ENCODE measurements at places on chromosomes 11 and 22.

DNA sequence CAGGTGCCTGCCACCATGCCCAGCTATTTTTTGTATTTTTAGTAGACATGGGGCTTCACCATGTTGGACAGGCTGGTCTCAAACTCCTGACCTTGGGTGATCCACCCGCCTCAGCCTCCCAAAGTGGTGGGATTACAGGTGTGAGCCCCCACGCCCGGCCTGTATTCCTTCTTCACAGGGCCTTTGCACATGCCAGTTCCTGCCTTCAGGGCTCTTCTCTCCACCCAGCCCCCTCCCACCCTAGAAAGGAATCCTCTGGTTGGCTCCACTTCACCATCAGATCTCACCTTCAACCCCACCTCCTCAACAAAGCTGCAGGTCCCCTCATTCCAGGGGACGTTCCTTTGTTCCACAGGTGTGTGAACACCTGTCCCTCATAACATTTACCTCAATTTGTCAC lies 2.0 kb downstream of the POLR3H start:
- H3K4me1 ChIP-seq = peaks cover 39% of the 10 kb centered on the region
- peaks cover 17% of the 10 kb centered on the region for H3K36me3 ChIP-seq
- H3K27me3 ChIP-seq = peaks cover 4% of the 10 kb centered on the region
- peak overlapping the region; percentile 96 for H3K4me3 ChIP-seq

- DNase-seq = no peak
- H3K4me3 ChIP-seq = no peak overlapping the region
- peaks cover 6% of the 10 kb centered on the region for H3K27me3 ChIP-seq
- no peak overlapping the region for H3K27ac ChIP-seq
- H3K36me3 ChIP-seq = no peaks in the 10 kb centered on the region
These were observed 148.8 kb downstream of the DBX1 start for GRCh38 chr11:20011307-20011951.

DNA sequence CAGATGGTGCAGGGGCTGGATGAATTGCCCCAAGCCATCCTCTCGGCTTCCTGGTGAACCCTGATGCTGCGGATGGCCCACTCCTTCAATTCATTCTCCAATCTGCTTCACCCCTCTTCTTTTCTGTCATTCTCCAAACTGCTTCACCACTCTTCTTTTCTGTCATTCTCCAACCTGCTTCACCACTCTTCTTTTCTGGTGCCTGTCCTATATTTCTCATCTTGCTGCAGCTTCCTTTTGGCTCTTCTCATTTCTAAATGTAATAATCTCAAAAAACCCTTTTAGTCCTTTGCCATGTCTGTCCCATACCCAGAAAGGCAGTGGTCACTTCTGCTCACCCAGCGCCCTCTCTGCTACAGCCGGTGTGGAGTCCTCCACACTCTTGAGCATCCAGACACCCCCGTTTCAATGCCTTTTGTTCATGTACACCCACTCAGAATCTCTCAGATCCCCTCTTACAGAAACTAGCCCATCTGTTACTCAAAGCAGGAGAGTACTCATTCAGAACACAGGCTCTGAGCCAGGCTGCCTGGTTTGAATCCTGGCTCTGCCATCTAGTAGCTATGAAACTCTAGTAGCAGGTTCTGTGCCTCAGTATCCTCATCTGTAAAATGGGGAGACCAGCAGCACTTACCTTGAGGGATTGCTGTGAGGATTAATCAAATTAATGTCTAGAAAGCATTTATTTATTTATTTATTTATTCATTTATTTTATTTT lies 14.9 kb downstream of the SERPIND1 start:
- no peaks in the 10 kb centered on the region for H3K4me1 ChIP-seq
- no peak for DNase-seq
- peaks cover 21% of the 10 kb centered on the region for H3K36me3 ChIP-seq
- H3K27ac ChIP-seq = no peak overlapping the region
- H3K27me3 ChIP-seq = no peaks in the 10 kb centered on the region

GRCh38 chr11:14373941-14374646 lies 15.1 kb upstream of the RRAS2 start:
- DNase-seq = no peak
- H3K27me3 ChIP-seq = peaks cover 15% of the 10 kb centered on the region
- no peaks in the 10 kb centered on the region for H3K36me3 ChIP-seq
- no peak overlapping the region for H3K4me3 ChIP-seq

- no peaks in the 10 kb centered on the region for H3K36me3 ChIP-seq
- peaks cover 13% of the 10 kb centered on the region for H3K27me3 ChIP-seq
- no peaks in the 10 kb centered on the region for H3K4me1 ChIP-seq
- H3K4me3 ChIP-seq = no peak overlapping the region
These were observed 87.2 kb upstream of the HTATIP2 start for GRCh38 chr11:20275987-20276965.

GRCh38 chr11:58958500-58958899 lies 19.2 kb downstream of the GLYATL1 start:
- no peak overlapping the region for H3K4me3 ChIP-seq
- no peak overlapping the region for H3K27ac ChIP-seq
- H3K27me3 ChIP-seq = no peaks in the 10 kb centered on the region

GRCh38 chr11:62505059-62505439 lies 41.6 kb downstream of the AHNAK start:
- peaks cover 89% of the 10 kb centered on the region for H3K27me3 ChIP-seq
- no peak for DNase-seq
- H3K36me3 ChIP-seq = no peaks in the 10 kb centered on the region
- no peak overlapping the region for H3K4me3 ChIP-seq
- no peak overlapping the region for H3K27ac ChIP-seq

- peak; percentile 95 for DNase-seq
- H3K27me3 ChIP-seq = no peaks in the 10 kb centered on the region
- H3K4me3 ChIP-seq = peak within 1 kb of the TSS; percentile 95
- H3K27ac ChIP-seq = peak within 1 kb of the TSS; percentile 95
- peaks cover 44% of the 10 kb centered on the region for H3K4me1 ChIP-seq
These were observed at the start of gene TMX2 for GRCh38 chr11:57712256-57713150. TMX2 (plus strand) TSS chr11:57712593; CDS start chr11:57712619, 26 bp downstream.

- H3K4me3 ChIP-seq = no peak overlapping the region
- H3K27ac ChIP-seq = no peak overlapping the region
- DNase-seq = no peak
- H3K4me1 ChIP-seq = peaks cover 14% of the 10 kb centered on the region
- no peaks in the 10 kb centered on the region for H3K27me3 ChIP-seq
- H3K36me3 ChIP-seq = no peaks in the 10 kb centered on the region
These were observed 55.9 kb downstream of the RTN4R start for GRCh38 chr22:20211997-20212753.

DNA sequence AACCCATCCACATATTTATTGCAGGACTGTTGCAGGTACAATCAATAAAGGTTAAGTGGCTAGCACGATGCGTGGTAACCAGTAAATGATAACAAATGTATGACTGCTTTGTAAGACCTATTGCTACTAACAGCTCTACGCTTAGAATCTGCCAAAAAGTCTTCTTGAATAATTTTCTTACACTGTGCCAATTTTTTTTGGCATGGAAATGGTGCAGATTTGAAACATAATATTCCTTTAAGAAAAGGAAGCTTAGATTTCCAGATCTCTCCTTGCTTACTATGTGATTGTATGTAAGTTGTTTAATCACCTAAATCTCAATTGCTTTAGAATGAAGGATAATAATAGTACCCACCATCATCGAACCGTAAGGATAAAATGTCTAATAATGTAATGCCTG lies 192.0 kb downstream of the LRRC4C start:
- no peak overlapping the region for H3K4me3 ChIP-seq
- no peaks in the 10 kb centered on the region for H3K4me1 ChIP-seq
- no peak for DNase-seq
- no peaks in the 10 kb centered on the region for H3K36me3 ChIP-seq

GRCh38 chr22:25837288-25837900 lies 95.4 kb downstream of the MYO18B start:
- no peak overlapping the region for H3K27ac ChIP-seq
- H3K4me1 ChIP-seq = no peaks in the 10 kb centered on the region
- DNase-seq = no peak
- H3K4me3 ChIP-seq = no peak overlapping the region

DNA sequence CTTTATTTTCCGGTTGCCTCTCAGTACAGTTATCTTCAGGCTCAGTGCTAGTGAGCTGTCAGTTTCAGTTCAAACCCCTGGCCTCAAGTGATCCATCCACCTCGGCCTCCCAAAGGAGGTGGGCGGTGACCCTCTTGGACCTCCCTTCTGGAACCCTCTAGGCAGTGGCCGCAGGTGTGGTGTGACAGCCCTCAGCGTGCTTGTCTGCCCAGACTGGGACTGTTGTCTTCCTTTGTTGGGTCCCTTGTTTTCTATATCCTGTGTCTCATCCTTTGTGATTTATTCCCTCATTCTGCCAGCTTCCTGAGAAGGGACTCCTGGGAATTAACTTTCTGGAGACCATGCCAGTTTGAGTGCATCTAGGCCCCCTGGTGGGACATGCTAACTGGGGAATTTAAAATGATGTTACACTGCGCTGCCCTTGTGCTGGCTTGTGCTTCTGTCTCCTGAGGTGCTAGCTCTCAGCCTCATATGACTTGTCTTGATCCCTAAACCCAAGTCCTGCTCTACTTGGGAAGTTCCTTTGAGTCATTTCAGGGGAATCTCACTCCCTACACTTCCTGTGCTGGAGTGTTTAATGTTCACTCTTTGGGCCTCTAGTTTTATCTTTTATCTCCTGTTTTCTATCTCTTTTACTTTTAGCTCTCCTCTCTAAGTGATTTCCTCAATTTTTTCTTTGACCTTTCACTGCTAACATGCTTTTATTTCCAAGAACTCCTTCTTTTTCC lies 19.4 kb downstream of the MED15 start:
- H3K27ac ChIP-seq = peak overlapping the region; percentile 70
- H3K36me3 ChIP-seq = peaks cover 44% of the 10 kb centered on the region
- DNase-seq = no peak

GRCh38 chr11:117225553-117226170 lies 6.2 kb downstream of the PCSK7 start:
- peak overlapping the region; percentile 42 for H3K27ac ChIP-seq
- no peak for DNase-seq
- H3K36me3 ChIP-seq = peaks cover 85% of the 10 kb centered on the region
- H3K4me1 ChIP-seq = peaks cover 39% of the 10 kb centered on the region

GRCh38 chr11:79092791-79093353 lies 348.0 kb downstream of the TENM4 start:
- H3K4me1 ChIP-seq = no peaks in the 10 kb centered on the region
- no peak overlapping the region for H3K27ac ChIP-seq
- no peaks in the 10 kb centered on the region for H3K27me3 ChIP-seq
- DNase-seq = no peak

DNA sequence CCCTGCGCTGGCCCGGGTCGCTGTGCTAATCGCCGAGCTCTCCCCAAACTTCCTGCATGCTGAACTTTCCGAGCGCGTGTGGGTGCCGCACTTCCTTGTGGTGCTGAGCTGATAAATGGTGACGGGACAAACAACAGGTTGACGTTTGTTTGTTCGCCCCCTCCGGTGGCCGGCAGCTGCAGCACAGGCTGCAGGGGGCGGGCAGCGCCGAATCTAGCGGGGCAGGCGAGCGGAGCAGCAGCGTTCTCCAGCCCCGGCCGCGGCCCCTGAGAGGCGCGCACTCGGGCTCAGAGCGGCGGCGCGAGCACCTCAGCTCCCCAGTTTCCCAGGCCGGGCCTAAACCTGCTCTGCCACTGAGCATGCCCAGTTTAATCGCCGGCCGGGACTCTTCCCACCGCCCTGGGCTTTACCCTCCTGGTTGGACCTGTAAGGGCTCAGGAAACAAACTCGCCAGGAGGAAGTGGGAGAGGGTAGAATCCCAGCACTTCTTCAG lies at the start of gene PDGFD:
TSS of gene PDGFD (minus strand) at position 120 of the 493 bp plus-strand sequence.
- DNase-seq = no peak
- no peaks in the 10 kb centered on the region for H3K36me3 ChIP-seq
- H3K27me3 ChIP-seq = peaks cover 28% of the 10 kb centered on the region

DNA sequence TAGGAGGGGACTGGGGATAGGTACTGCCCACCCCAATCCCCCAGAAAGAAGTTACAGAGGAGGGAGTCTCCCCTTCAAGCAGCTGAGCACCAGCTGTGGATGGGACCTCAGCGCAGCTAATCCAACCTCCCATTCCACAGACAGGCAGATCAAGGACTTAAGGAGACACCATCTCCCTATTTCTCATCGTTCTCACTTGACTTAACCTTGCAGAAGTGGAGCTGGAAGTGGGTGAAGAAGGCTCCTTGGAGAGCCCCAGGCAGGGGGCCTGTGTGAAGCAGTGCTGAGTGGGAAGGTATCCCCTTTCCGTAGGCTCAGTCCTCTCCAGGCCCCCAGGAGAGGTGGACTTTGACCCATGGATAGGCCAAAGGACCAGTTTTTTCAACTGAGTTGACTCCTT lies 27.3 kb downstream of the USP35 start:
- peaks cover 11% of the 10 kb centered on the region for H3K4me1 ChIP-seq
- no peaks in the 10 kb centered on the region for H3K27me3 ChIP-seq
- peak; percentile 3 for DNase-seq
- no peak overlapping the region for H3K27ac ChIP-seq
- no peak overlapping the region for H3K4me3 ChIP-seq
- H3K36me3 ChIP-seq = peaks cover 58% of the 10 kb centered on the region

DNA sequence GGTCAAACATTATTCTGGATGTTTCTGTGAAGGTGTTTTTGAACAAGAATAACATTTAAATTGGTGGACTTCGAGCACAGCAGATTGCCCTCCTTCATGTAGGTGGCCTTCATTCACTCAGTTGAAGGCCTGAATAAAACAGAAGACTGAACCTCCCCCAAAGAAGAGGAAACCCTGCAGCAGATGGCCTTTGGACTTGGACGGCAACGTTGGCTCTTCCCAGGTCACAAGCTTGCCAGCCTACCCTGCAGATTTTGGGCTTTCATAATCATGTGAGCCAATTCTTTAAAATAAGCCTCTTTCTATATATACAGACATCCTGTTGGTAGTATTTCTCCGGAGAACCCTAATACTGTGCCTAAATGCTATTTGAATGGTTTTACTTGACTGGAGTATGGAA lies 432.2 kb upstream of the NARS2 start:
- DNase-seq = no peak
- no peaks in the 10 kb centered on the region for H3K27me3 ChIP-seq
- no peaks in the 10 kb centered on the region for H3K4me1 ChIP-seq
- H3K27ac ChIP-seq = no peak overlapping the region
- no peaks in the 10 kb centered on the region for H3K36me3 ChIP-seq
- H3K4me3 ChIP-seq = no peak overlapping the region

- peaks cover 4% of the 10 kb centered on the region for H3K27me3 ChIP-seq
- no peaks in the 10 kb centered on the region for H3K36me3 ChIP-seq
- H3K4me3 ChIP-seq = no peak overlapping the region
- H3K4me1 ChIP-seq = no peaks in the 10 kb centered on the region
These were observed 13.1 kb downstream of the PATE4 start for GRCh38 chr11:125846188-125846587.

GRCh38 chr11:95507794-95508193 lies 276.8 kb upstream of the SESN3 start:
- no peaks in the 10 kb centered on the region for H3K36me3 ChIP-seq
- no peak for DNase-seq
- no peak overlapping the region for H3K27ac ChIP-seq
- H3K27me3 ChIP-seq = no peaks in the 10 kb centered on the region

GRCh38 chr11:64526795-64527194 lies 64.2 kb upstream of the SLC22A12 start:
- no peaks in the 10 kb centered on the region for H3K4me1 ChIP-seq
- H3K4me3 ChIP-seq = no peak overlapping the region
- H3K27ac ChIP-seq = no peak overlapping the region
- H3K27me3 ChIP-seq = peaks cover 76% of the 10 kb centered on the region
- DNase-seq = no peak
- H3K36me3 ChIP-seq = no peaks in the 10 kb centered on the region

GRCh38 chr11:62108017-62108750 lies 15.6 kb upstream of the INCENP start:
- peaks cover 19% of the 10 kb centered on the region for H3K27me3 ChIP-seq
- no peak overlapping the region for H3K27ac ChIP-seq
- DNase-seq = peak; percentile 56
- no peak overlapping the region for H3K4me3 ChIP-seq
- H3K36me3 ChIP-seq = no peaks in the 10 kb centered on the region

GRCh38 chr22:20766530-20766929 lies 7.4 kb upstream of the SERPIND1 start:
- H3K27me3 ChIP-seq = no peaks in the 10 kb centered on the region
- H3K4me3 ChIP-seq = no peak overlapping the region
- peaks cover 8% of the 10 kb centered on the region for H3K4me1 ChIP-seq
- peak overlapping the region; percentile 14 for H3K27ac ChIP-seq

Measured in activated naive CD4-positive, alpha-beta T cell treated with anti-CD3 and anti-CD28 coated beads, Interleukin-2, amount 10 ng/mL, durations not matched to agents 7 days and 5 days (primary cell).